ENCODE measurements at places on chromosomes 16 and 17.

DNA sequence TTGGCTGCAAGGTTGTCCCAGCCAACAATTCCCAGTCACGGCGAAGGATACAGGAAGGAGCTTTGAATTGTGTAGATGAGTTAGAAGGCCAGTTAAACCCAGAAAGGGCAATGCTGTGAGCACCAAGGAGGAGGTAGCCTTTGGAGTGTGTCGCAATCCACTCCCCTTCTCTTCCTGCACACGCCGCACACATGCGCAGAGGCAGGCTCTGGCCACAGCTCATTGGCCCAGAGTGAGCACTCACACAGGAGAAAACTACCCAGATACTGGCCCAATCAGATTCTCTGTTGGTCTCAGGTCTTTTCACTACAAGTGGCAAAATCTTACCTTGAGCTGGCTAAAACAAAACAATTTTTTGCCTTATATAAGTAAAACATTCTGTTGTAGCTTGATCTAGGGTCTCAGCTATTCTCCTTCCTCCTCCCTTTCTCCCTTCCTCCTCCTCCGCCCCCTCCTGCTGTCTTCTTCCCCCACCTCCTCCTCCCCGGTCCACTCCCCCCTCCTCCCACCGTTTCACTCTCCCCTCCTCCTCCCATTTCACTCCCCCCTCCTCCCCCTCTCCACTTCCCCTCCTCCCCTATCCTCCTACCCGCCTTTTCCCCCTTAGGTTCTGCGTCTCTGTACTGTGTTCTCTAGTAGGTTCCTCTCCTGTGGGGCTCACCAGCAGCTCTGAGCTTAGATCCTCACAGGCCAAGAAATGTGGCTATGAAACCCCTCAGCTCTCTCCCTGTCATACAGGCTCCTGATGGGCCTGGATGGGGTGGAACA, 344.9 kb downstream of the CPPED1 start:
- DNase-seq: no peak

DNA sequence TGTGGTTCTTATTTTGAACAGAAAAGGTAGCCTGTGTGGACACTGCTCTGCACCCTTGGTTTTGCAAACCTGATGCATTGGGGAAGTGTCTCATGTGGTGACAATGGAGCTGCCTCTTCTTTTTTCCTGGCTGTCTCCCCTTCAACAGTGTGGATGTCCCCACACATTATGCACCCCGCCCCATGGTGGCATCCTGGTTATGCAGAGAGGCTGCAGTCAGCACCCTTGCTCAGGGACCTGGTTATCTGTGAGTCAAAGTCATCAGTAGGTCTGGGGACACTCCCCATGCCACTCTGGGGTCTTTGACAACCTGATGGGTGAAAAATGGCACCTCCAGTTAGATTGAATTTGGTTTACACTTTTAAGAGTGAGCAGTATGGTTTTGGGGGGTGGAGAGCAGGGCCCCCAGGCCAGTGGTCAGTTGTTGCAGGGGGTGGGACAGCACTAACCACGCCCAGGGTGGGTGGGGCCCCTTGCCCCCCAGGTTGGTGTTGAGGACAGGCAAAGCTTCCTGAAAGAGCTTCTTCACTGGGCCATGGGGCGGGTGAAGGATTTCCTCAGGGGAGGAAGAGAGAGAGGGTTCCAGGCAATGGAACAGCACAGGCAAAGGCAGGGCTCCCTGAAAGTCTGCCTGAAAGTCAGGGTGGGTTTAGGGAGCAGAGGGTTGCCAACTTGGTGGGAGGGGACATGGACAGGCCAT, 24.6 kb upstream of the KCNJ12 start:
- DNase-seq: no peak

- no peak for DNase-seq
These were observed 97.8 kb downstream of the CLEC16A start for GRCh38 chr16:11042191-11042590.

GRCh38 chr17:42517516-42517915, 18.5 kb upstream of the NAGLU start:
- peak; percentile 75 for DNase-seq

DNA sequence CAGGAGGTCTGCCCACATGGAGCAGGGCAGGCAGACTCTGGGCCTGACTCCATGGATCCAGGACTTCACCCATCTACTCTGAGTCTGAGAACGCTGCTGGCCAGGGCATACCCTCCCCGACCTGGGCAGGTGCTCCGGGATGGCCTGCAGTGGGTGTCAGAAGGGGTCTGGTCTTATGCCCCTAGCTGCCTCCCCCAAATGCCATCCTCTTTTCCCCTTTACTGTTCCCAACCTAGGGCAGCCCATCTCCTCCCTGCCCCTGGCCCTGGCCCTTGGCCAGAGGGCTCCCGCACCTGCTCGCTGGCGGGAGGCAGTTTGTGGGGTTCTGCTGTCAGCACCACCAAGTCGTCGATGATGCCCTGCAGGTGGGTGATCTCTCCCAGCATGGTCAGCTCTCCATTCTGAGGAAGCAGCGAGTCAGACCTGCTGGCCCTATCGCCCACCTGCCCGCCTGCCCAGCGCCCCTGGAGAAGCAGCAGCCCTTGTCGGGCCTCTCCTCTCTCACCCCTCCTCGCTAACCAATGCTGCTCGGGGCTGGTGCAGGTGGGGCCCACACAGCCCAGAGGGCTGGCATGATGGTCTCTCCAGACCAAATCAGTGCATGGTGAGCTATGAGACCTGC, 8.2 kb downstream of the MTSS2 start:
- DNase-seq: no peak

- no peak for DNase-seq
These were observed 432.0 kb downstream of the SLC39A11 start for GRCh38 chr17:72660274-72661115.

- DNase-seq: no peak
These were observed 82.8 kb upstream of the GNG13 start for GRCh38 chr16:883340-883739.

DNA sequence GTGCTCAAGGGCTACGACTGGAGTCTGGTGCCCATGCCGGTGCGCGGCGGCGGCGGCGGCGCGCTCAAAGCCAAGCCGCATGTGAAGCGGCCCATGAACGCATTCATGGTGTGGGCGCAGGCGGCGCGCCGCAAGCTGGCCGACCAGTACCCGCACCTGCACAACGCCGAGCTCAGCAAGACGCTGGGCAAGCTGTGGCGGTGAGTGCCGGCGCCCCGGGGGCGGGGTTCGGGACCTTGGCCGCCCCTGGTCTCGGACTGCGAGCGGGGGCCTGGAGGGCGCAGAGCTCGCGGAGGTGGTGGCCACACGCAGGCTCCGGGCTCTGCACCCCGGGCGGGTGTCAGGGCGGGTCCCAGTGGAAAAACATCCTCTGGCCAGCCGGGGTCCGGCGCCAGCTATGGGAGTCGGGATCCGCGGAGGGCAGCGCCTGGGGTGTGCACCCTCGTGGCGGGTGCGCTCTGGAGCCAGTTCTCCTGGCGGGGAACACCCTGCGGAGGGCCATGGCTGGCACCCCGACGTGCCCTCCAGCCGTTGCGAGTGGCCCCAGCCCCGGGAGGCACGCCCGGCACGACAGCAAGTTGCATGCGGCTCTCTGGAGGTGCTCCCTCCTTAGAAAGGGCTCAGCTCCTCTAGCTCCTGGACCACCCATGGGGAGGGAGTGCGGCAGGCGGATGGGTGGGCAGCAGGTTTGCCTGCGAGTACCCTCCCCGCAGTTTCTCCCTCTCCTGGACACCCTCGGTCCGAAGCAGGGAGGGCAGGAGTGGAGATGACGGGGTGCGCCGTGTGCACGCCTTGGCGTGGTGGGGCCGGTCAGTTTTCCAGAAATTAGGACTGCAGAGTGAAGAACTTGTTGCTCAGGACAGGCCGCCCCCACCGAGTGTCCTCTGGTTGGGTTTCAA, 824 bp downstream of the SOX8 start:
- no peak for DNase-seq

DNA sequence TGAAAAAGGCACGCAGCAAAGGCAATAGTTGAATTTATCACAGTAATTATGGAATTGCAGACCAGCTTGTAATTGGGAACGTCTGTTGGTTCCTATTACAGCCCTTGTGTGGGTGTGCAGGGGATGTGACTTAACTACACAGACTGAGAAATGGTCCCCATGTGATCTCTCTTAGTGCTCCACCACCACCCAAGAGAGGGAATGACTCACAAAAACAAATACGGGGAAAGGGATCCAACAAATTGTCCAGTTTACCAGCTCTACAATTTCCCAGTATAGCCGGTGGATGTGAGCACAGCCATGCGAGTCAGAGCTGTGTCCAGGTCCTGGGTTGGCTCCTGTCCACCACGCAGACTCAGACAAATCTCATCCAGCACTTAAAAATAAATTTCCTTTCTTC, 337.9 kb downstream of the GRIN2A start:
- DNase-seq: no peak

DNA sequence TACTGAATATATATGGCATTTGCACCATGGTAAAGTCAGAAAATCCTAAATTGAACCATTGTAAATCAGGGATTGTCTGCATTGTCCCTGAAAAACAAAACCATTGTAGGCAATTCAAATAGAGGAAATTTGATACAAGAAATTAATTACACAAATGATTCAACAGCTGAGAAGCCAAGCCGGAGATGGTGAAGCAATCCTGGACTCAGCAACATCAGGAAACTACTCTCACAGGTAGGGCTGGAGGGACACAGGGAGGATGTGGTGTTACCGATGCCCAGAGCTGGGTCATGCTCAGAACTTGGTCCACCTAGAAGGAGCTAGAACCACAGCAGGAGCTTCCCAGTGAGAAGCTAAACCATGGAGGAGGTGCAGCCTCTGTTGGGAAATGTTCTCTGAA, 18.5 kb upstream of the SCNN1B start:
- no peak for DNase-seq

- DNase-seq: no peak
These were observed 28.5 kb upstream of the TBX2 start for GRCh38 chr17:61371179-61371578.

GRCh38 chr16:88746506-88746905, 38.5 kb downstream of the PIEZO1 start:
- DNase-seq: no peak

DNA sequence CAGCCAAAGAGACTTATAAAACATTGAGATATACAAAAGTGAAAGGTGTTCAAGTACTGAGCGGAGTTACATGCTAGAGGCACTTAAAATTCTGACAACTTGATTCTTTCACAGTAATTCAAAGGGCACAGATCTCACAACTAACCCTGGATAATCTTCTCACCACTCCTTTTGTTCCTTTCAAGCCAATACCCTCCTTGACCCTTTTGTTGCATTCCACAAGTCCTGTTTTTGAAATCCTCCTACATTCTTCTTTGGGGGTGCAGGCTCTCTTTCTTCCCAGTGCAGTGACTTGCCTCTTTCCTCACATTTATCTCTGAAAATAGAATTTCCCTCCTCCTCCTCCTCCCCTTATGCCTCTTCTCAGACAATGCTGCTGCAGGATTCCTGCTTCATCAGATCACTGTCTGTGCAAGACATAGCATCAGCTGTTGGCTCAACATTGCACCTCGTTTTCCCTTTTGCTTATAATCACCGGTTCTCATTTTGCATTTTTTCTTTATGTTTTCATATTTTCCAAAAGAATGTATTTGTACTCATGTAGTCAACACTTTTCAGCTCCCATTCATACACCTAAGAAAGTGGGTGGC, 199.3 kb downstream of the CDH8 start:
- no peak for DNase-seq

- peak; percentile 8 for DNase-seq
These were observed 3.0 kb downstream of the MT2A start for GRCh38 chr16:56611281-56611833.

DNA sequence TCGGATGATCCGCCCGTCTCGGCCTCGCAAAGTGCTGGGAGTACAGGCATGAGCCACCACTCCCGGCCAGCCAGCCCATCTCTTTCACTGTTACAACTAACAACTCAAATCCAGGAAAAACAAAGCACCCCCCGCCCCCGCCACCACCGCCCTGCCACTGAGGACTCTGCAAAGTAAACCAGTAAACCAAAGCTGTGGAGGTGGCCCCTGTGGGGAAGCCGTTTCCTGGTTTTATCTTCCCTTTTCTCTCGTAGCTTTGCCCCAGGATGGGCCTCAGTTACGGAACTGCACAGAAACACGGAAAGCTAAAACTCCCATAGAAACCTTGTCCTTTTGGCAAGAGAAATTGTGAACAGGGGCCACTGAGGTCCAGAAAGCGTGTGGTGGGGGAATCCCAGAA, 17.5 kb downstream of the CHMP6 start:
- DNase-seq: no peak

DNA sequence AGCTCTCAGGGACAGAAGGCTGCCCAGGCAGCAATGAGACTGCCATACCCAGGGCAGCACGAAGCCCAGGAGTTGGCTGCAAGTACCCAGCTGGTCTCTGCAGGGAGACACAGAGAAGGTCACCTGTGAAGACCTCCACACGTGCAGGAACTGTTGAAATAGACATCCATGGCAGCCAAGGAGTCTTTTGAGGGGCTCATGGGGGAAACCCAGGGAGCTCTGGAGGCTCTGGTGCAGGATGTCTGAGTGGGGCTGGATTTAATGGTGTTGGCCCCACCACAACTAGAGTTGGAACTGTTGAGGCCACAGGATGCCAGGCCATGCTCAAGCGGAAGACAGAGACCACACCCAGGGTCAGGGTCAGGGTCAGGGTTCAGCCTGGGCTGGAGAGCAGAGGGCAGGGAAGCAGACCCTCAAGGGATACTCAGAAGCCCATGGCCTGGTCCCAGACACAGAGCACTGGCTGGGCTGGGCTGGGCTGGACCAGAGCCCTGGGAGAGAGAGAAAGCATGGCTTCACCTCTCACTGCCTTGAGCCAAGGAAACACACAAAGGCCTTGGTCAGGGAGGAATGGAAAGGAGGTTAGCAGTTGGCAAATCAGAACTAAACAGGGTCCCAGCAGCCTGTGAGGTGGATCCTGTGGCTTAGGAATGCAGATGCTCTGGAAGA, 21.4 kb downstream of the PITPNM3 start:
- DNase-seq: no peak

- no peak for DNase-seq
These were observed 305.4 kb downstream of the FOXL1 start for GRCh38 chr16:86883583-86884389.

- peak; percentile 84 for DNase-seq
These were observed 197.1 kb downstream of the ZFHX3 start for GRCh38 chr16:72850853-72851252.

DNA sequence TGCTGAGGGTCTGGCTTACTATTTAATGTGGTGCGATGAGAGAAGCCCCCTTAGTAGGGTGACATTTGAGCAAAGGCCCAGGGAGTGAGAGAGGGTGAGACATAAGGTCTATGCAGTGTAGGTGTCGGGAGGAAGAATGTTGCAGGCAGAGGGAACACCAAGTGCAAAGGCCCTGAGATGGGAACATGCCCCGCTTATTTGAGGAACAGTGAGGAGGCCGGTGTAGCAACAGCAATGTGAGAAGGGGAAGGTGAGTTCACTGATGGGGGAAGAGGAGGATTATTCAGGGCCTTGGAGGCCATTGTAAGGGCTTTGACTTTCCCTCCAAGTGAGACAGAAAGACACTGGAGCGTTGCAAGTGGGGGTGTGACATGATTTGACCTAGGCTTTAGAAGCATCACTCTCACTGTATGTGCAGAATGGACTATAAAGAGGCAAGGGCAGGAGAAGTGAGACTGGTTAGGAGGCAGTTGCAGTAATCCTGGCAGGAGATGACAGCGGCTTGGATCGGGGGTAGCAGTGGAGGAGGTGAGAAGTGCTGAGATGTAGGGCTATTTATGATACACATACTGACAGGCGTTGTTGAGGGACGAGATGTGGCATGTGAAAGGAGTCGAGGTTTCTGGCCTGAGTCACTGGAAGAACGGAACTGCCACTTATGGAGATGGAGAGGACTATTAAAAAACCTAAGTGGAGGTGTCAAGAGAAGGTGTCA, 145.3 kb downstream of the SPECC1 start:
- DNase-seq: no peak
